ENCODE measurements at places on chromosomes 12 and 14. TPM values are rescaled to one million over a fixed set of nuclear protein-coding genes. Genes with fewer than 3 reads are reported as not detected.

OXA1L gene
- total RNA-seq: 101 TPM

PSMB5 gene
- total RNA-seq: 154 TPM

KRT71 gene
- total RNA-seq: not detected

PLBD2 gene
- total RNA-seq: 12.0 TPM

SMCO3 gene
- total RNA-seq: not detected

HOXC4 gene
- not detected for total RNA-seq

GRCh38 chr14:89240414-89240813 lies 176.6 kb downstream of the FOXN3 start:
- no peak for DNase-seq

GRCh38 chr12:23930599-23930998 lies 18.9 kb downstream of the SOX5 start:
- no peak for DNase-seq

GRCh38 chr12:49825360-49825970 lies 2.7 kb downstream of the NCKAP5L start:
- DNase-seq: peak; percentile 37

GRCh38 chr12:112121780-112122565 lies 3.4 kb upstream of the TRAFD1 start:
- DNase-seq: no peak

DNA sequence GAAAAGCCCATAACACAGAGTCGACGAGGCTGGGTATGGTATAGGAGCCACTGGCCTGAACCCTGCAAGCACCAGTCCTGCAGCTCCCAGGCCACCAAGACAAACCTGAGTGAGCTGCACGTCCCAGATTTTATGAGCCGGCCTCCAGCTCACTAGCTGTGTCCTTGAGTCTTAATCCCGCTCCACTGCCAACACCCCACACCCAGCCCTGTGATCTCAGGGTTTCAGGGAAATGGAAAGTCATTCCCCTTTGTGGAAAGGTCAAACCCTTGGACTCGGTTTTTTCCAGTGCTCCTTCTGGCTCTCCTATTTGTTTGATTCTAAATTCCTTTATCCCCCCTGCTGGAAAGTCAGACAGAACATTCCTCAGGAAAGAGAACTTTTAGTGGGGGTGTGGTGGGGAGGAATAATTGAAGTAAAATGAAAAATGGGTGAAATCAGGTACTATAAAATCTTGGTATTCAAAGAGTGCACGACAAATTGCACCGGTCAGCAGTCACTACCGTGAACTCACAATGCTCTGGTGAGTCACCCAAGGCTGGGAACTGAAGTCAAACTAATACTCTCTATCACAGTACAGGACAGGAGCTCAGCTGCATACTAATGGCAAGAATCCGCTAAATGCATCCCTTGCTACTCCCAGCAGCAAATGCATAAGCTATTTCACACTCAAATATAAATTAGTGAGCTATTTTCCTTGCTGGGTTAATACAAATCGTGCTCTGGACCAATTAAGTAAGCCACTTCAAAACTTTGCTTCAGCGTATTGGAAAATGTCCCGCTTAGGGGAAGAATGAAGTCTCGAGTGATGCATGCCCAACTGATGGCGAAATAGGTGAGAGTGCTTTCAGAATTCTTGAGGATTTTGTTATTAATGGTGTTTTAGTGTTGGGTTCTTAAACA lies 9.0 kb downstream of the PITPNM2 start:
- DNase-seq: peak; percentile 28

DNA sequence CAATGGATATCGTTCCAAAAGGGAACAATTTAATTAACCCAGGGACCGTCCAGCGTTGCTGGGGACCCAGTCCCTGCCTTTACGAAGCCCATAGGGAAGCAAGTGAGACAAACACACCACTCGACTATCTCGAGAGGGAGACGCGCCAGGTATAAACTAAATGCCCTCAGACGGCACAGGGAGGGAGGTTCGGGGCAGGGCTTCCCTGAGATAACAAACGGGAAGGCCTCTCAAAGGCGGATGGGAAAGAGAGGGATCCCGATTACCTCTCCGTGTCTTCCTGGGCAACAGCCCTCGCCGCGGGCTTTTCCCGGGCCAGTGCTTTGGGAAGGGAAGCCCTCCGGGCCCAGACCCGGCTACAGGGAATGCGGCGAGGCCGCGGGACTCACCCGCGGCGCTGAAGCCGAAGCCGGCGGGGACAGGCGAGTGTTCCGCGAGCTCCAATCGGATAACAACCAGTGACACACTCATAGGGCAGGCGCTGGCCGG lies 390 bp downstream of the BRAP start:
- DNase-seq: no peak

GRCh38 chr14:61033054-61033453 lies 52.0 kb downstream of the SLC38A6 start:
- no peak for DNase-seq

GRCh38 chr12:117486840-117487659 lies 125.6 kb upstream of the NOS1 start:
- DNase-seq: no peak

DNA sequence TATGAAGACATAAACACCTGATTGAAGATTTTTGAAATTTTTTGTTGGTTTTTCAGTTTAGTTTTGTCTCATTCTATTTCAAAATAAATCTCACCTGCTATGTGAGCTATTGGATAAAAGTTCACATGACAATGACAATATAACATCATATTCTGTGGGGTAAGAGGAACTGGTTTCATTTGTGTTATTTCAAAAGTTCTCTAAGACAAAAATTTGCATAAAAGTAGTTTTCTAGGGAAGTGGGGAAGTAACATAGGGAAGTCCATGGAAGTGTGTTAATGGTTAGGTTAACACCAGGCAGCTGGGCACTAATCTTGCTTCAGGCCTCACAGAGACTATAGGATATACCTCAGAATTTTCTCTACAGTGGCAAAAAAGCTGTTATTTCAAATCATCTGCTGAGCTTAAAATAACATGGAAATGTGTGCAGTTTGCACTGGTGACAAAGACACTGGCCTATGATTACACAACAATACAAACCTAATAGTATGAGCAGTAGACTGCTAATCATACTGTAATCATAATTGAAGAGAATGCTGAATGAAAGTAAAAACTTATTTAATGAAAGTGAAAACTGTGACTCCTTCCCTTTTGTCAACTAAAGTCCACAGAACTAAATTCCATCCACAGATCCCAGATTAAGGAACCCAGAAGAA lies 710.6 kb upstream of the TMEM132C start:
- DNase-seq: no peak

- DNase-seq: no peak
These were observed 11.1 kb downstream of the DICER1 start for GRCh38 chr14:95146079-95146771.

DNA sequence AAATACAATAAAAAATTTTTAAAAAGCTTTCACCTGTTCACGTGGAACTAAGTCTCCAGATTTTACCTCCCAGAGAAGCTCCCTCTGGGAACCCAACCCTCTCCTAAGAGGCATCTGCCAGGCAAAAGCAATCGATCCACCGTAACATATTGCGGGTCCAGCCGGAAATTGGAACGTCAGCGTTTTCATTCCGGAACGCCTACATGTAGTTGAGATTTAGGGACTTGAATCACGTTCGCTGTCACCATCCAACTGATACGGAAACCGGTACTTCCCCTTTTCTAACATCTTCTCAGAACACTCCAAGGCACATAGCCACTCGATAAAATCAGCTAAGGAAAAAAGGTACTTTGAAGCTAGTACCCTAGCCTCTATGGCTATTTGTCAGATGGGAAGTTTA lies 70.3 kb downstream of the COX16 start:
- DNase-seq: no peak

DNA sequence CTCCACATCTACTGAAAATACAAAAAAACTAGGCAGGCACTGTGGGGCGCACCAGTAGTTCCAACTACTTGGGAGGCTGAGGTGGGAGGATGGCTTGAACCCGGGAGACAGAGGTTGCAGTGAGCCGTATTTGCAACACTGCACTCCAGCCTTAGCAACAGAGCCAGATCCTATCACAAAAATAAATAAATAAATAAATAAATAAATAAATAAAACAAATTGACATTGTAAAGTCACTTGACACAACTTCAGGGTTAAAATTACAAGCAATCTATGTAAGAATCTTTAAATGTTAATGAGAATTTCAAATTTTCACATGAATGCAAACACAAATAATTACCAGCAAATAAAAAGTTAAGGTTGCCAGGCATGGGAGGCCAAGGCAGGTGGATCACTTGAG lies 11.1 kb downstream of the ATXN2 start:
- no peak for DNase-seq

- DNase-seq: no peak
These were observed 1009.6 kb downstream of the FLRT2 start for GRCh38 chr14:86539361-86540070.

DNA sequence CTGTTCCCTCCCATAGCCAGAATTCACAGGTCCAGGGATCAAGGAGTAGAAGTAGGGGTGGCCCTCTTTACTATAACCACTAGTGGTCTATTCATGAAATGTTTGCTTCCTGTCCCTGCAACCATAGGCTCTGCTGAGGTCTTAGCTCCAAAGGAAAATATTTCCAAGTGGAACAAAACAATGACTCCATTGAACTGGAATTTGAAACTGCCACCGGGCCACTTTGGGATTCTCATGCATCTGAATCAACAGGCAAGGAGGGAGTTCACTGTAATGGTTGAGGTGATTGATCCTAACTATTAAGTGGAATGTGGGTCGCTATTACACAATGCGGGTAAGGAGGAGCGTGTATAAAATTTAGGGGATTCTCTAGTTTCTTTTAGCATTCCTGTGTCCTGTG lies 197.0 kb downstream of the ETNK1 start:
- no peak for DNase-seq

DNA sequence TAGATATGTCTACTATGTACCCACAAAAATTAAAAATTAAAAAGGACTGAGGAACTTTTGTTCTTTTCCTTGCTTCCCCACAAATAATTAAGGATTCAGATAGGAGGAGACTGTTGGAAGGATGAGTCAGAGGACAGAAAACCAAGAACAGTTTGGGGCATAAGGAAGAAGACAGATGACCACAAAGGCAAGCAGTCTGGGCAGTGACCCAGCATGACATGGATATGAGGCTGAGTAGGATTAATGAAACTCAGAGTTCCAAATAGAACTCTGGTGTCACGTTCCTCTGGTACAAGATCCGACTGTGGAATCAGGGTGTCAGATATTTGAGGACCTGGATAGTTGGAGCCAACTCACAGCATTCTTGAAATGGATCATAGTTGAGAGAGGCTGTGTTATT lies 89.3 kb upstream of the SLC38A4 start:
- no peak for DNase-seq

DNA sequence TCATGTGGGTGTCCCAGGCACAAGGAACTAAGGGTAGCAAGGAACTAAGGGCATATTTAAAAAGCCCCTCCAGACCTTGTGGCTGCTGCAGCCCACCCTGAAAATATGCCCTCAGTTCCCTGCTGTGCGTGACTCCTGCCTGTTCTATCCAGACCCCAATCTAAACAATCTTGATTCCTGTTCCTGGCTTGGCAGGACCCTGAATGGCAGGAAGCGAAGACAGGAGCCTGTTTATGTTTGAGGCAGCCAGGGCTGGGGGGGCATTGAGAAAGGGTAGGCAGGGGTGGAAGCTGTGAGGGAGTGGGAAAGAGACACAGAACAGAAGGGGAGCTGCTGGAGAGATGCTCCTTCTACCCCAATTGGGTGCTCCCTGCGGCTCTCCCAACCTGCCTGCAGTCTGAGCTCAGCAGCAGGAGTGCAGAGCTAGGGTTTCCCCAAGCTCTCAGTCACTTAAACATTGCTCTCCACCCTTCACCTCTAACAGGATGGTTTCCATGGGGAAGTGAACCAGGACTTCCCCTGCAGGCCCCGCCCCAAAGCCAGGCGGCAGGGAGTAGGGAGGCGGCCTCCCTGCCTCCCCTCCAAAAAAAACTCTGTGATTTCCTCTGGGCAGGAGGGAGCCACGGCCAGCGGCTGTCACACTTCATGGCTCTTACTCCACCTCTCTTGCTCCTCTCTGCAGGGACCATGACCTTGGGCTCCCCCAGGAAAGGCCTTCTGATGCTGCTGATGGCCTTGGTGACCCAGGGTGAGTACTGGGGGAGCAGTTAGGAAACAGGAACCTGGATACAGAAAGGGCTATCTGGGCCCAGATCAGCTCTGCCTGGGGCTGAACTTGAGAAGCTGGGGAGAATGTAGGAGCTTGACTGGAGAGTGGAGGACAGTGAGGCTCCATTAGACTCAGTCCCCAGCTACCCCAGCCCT lies 4.7 kb downstream of the ACVRL1 start:
- no peak for DNase-seq

- no peak for DNase-seq
These were observed 199.8 kb upstream of the PDZRN4 start for GRCh38 chr12:40988355-40988754.

DNA sequence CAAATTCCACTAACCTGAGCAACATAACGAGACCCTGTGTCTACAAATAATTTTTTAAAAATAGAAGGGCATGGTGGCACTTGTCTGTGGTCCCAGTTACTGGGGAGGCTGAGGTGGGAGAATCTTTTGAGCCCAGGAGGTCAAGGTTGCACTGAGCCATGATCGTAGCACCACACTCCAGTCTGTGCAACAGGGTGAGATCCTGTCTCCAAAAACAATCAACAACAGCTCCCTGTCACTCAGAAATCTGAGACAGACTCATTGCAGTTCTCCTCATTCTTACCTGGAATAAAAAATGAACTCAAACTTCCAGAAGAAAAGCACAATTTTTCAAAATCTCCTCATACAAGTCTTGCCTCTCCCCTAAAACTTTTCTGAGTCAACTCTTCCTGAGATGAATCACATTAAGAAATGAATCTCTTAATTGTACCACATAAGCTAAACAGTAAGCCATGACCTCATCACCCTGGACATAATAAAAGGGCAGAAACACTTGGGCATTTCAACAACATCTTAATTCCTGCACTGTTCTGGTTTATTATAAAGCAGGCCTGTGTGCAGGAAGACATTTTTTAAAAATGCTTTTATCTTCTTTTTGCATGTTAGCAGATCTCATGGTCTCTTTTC lies 214.3 kb upstream of the CDKN3 start:
- DNase-seq: no peak

GRCh38 chr12:52010692-52011601 lies 4.2 kb downstream of the TAMALIN start:
- no peak for DNase-seq

- DNase-seq: no peak
These were observed 202.7 kb upstream of the GARIN6 start for GRCh38 chr12:99444859-99445316.

DNA sequence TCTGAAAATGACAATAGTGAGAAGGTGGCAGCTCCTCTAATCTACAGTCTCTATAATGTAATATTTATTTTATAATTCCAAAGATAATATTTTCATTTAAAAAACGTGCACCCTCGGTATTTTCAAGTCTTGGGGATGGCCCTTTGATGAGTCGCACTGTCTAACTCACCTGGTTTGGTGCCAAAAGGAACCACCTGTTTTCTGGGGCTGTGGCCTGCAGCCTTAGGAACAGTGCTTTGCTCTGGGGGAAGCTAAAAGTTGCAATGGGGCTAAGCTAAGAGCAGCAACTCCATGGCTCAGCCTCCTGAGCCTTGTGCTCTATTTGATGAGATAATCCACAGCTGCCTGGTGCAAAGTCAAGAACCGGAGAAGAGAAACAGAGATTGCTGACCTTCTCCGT lies 6.4 kb upstream of the ENDOU start:
- no peak for DNase-seq

DNA sequence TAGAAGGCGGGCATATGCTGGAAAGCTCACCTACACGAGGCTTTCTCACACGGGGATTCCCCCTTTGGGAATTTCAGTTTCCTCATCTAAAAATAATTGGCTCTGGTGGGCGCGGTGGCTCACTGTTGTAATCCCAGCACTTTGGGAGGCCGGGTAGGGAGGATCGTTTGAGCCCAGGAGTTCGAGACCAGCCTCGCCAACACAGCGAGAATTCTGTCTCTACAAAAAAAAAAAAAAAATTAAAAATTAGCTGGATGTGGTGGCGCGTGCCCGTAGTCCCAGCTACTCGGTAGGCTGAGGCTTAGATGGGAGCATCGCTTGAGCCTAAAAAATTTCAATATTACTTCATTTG lies 400 bp upstream of the NDUFA12 start:
- no peak for DNase-seq
